HT1080 (cell line): ENCODE measurements at places on chromosomes 5 and 9. TPM values are rescaled to one million over a fixed set of nuclear protein-coding genes. Genes with fewer than 3 reads are reported as not detected.

Gene ERP44
- total RNA-seq = 12.1 and 17.4 TPM in 2 replicates

Gene IFNK
- total RNA-seq = not detected in 2 replicates

Gene SPINK4
- total RNA-seq = not detected in 2 replicates

Gene SPATA24
- 5.9 and 6.7 TPM in 2 replicates for total RNA-seq

Gene VCAN
- 7.5 and 7.8 TPM in 2 replicates for total RNA-seq

Gene NKD2
- total RNA-seq = not detected in 2 replicates

- DNase-seq = no peak
Observed at GRCh38 chr5:123997462-123998215, 485.7 kb downstream of the CSNK1G3 start.

DNA sequence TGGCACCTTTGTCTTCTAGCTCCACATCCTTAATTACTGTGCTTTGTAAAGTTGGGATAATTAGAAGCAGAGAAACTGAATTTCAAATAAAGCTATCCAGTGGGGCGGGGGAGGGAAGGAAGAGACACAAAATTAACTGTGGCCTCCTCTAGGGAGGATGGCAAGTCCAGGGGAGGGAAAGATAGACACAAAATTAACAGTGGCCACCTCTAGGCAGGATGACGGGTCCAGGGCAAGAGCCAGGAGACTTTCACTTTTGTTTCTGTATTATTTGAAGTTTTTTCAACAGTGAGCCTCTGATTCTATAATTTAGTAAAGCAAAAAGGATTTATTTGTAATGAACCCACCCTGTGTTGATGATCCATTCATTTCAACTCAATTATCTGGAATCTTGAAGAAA lies 335.9 kb downstream of the MSX2 start:
- DNase-seq = no peak

- DNase-seq = peak; percentile 37
Observed at GRCh38 chr9:132769906-132770769, 99.9 kb downstream of the GTF3C4 start.

DNA sequence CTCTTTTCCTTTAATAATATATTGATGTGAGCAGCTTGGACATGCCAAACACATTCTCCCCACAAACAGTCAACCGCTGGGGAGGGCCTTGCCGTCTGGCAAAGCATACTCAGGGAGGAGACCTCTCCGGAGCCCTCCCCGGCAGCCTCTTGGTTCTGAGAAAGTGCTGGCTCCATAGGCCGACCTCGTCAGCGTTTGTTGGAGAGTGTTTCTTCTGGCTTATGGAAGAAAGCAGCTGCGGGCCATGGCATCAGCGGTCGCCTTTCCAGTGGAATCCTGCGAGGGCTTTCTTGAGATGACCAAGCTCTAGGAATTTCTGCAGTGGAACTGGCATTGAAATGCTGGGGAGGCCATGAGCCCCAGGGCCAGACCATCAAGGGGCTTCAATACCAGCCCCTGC lies 405.7 kb upstream of the IRX4 start:
- DNase-seq = no peak

GRCh38 chr9:8706531-8706930 lies 907.0 kb upstream of the DMAC1 start:
- no peak for DNase-seq

- no peak for DNase-seq
Observed at GRCh38 chr5:33275921-33276627, 164.7 kb upstream of the TARS1 start.

DNA sequence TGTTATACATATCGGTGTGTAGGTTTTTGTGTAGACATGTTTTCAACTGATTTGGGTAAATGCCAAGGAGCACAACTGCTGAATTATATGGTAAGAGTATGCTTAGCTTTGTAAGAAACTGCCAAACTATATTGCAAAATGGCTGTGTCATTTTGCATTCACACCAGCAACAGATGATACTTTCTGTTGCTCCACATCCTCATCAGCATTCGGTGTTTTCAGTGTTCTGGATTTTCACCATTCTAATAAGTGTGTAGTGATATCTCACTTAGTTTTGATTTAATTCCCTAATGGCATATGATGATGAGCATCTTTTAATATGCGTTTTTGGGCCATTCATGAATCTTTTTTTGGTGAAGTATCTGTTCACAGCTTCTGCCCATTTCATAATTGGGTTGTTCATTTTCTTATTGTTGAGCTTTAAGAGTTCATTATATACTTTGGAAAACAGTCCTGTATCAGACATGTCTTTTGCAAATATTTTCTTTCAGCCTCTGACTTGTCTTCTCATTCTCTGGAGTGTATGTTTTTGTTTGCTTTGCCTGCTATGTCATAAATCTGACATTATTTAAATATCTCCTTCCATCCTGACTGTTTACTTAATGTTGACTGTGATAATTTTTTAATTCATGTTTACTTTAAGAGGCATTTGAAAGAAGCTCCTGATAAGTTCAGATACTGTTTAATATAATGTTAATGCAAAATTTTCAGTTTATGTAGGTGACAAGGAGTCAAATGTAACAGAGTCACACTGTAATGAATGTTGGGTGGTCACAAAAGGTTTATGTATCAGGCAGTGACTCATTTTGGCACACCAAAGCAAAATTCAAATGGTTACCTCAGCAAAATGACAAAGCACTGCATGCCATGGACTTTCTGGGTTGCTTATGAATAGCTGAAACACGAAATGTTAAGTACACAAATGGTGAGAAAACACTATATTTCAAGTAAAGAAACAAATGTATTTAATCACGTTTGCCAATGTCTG lies 181.1 kb upstream of the DAB2 start:
- peak; percentile 32 for DNase-seq

GRCh38 chr9:121684381-121685145 lies 33.1 kb downstream of the DAB2IP start:
- DNase-seq = peak; percentile 70

DNA sequence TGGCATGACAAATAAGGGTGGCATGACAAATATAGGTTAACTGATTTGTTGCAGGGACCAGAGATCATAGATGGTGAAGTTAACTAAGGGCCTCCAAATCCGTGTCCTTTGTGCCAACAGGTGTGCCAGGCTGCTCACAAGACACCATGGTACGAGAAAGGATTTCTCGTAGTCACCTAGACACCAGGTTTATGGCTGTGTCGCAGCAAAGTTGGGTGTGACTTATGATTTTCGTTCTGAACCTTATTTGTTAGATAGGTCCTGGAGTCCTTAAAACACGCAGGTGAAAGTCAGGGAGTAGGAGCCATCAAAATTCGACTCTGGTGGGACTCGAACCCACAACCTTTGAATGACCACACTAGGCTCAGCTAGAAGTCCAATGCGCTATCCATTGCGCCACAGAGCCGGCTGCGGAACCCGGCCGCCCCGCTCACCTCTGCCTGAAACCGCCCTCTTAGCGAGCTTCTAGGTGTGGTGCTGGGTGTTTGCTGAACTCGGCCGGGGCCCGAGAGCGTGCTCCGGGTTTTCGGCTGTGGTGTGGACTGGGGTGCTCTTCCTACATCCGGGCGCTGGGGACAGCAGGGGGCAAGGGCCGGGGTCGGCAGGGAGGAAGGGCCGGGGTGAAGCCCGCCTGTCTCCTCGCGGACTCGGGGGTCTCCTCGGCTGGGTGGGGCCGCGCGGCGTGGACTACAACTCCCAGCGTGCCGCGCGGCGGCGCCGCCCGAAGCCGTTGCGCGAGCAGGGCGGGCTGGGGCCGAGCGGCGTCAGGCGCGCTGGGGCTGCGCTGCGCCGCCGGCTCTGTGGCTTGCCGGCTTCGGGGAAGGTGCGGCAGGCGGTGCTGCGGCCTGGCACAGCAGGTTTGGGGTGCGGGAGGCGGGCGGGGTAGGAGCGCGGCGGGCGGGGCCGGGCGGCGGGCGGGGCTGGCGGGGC lies at the start of gene SLC27A4:
SLC27A4 (plus strand) TSS at position 767 of the 930 bp plus-strand sequence. CDS start 2,606 bp downstream, outside the sequence.
- DNase-seq = peak; percentile 95
